ENCODE measurements at places on chromosomes 11 and 22.

DNA sequence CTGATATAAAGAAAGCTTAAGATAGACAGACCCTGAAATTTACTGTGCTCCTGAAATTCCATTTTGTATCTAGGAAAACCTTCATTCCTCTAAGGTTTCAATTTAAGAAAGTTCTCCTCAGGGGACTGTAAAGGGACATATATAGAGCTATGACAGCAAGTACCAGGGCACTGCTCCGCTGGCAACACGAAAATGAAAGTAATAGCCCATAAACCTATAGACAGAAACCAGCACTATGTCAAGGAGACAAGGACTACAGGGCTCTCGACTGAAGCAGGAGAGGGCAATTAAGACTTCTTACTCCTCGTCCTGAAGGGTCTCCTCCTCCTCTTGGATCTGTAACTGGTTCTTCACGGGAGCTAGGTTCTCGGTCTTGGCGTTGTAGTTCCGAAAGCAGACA, 6.9 kb downstream of the FEZ1 start:
- DNase-seq = no peak

GRCh38 chr11:125117429-125117828, 6.0 kb upstream of the TMEM218 start:
- DNase-seq = no peak

DNA sequence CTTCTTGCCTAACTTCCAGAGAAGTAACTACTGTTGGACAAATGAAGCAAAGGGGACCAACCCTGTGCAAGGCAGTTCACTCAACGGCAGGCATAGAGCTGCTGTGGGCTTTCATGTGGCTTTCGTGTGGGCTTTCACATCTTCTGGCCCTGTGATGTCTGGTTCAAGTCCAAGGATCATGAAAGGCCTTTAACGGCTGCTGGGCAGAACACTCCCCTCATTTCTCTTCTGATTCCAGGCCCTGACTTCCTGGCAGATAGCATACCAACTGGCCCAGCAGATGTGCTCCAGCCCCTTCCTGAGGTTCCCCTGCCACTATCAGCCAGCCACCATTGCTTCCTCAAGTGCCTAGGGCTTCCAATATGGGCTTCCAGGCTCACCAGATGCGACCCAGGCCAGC, 28.7 kb upstream of the CTR9 start:
- DNase-seq = no peak

- DNase-seq = no peak
Observed at GRCh38 chr11:44067266-44067665, 1.2 kb downstream of the ACCS start.

- DNase-seq = no peak
Observed at GRCh38 chr11:13364388-13364787, 86.8 kb downstream of the BMAL1 start.

- DNase-seq = no peak
Observed at GRCh38 chr11:114102993-114103896, 43.7 kb downstream of the ZBTB16 start.

GRCh38 chr11:73274722-73275380, 2.7 kb downstream of the P2RY6 start:
- no peak for DNase-seq

DNA sequence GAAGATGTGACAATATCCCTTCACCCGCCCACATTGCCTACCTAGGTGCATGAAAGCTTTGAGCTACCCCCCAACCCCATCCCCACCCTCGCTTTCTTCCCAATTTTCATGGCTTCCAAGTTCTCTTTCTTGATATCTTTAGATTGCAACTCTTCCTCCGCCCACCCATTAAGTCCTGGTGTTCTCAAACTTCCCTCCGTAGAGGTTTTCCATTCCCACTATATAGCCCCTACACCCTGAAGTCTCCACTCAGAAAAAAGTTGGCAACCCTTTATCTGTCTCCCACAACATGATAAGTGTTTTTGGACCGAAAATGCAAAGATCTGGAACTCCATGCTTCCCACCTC, 572 bp downstream of the ZNF70 start:
- no peak for DNase-seq

DNA sequence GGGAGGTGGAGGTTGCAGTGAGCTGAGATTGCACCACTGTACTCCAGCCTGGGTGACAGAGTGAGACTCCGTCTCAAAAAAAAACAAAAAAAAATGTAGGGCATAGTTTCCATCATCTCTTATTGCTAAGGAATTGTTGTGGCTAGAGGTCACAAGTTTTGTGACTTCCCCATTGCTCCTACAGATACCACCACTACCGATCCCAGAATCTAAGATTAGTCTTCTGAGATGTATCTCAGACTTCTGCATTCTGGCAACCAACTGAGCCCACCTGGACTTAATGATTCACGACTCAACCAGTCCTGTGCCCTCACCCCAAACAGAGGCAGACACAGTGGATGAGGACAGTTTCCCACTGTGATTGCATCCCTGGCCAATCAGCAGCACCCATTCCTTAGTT, 148.9 kb downstream of the NECTIN1 start:
- no peak for DNase-seq
